ENCODE measurements at places on chromosomes 7 and 10.

- DNase-seq, result no peak
Observed at GRCh38 chr7:98907570-98907969, 29.2 kb downstream of the TRRAP start.

GRCh38 chr10:96509017-96509641 is 4.6 kb downstream of the TLL2 start:
- no peak for DNase-seq

DNA sequence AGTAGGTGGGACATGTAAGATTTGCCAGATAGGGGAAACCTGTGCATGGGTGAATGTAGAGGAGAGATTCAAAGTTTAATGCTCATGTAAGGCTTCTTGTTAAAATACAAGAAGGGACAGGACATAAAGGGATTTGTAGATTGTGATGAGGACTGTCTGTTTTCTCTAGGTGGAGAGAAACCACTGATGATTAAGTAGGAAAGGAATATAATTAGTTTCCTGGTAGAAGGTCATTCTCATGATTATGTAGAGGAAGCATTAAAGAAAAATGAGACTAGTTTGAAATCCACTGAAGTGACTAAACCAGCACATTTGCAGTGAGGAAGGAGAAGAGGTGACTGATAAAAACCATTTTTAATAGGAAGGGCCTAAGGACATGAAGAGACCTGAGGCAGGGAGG is 19.6 kb upstream of the MACC1 start:
- no peak for DNase-seq

DNA sequence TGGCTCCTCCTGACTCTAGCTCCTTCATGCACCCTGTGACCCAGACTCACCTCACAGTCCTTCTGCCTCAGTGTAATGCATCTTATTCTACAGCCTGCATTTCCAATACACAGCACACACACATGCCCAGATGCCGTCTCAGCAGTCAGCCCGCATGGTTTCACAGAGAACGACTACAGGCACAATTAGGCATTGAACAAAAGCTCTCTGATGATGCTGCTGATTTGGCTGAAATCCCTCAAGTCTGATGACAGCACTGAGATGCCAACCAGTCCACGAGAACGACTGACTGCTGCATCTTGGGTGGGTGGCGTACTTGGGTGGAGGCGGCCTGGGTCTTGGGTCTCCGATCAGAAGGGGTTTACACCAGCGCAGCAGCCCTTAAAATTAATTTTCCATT is 200.4 kb downstream of the TAX1BP1 start:
- DNase-seq, result no peak

- no peak for DNase-seq
Observed at GRCh38 chr10:98610301-98610700, 163.6 kb upstream of the HPS1 start.

DNA sequence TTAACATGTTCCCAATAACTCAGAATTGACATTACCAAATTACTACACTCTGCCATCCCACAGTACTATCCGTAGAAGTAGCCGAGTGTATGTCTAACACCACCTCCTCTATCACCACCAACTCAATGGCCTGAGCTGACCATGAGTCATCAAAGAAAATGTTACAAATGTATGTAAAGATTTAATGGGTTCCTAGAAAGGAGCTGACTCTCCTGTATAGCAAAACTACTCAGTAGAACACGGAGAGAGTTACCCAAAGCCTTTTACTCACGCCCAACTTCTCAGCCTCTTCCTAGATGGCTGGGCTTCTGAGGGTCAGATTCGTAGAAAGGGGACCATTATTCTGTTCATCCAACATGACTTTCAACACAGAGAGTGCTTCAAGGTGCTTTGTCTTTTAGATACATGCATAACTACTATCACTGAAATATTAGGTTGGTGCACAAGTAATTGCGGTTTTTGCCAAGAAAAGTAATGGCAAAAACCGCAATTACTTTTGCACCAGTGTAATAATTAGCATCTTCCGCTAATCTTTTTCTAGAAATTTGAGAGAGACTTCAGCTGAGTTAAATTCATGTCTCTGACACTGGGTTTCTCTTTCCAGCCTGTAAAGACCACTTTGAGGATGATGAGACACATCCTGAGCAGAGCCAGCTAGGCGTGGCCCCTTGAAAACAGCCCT is 24.0 kb upstream of the NANOS1 start:
- DNase-seq, result no peak

DNA sequence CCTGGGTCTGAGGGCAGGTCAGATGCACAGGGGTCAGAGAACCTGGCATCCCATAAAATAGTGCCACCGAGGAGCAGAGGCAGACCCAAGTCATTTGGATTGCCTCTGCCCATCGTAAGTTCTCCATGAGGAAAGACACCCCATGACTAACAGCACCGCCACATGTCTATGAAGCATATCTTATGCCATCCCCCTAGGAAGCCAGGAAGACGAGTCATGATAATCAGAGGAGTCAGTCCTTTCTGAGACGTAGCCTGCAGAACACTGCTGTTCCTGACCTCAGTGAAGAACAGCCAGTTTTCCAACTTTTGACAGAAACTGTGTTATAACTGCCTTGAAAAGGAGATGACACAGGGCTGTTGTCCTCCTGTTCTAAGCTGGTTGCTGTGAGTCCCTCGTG is 51.2 kb downstream of the INSYN2A start:
- DNase-seq, result no peak

DNA sequence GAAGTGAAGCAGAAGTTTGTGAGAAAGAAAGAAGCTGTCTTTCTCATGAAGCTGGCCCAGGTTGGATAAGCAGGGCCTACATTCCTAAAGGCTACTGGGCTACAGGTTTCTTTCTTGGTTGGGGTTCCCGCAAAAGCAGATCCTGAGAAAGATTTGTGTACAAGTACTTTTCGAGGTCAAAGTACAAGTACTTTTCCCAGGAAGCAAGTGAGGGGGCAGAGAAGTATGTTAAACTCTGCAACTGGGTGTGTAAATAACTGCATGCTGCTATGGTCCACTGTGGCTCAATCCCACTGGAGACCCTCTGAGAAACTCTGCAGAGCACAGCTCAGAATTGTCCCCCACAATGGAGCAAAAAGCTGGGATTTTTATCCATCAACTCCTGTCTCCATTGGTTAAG is 28.7 kb downstream of the LSM5 start:
- no peak for DNase-seq

GRCh38 chr7:134963036-134963435 is 23.3 kb upstream of the AGBL3 start:
- DNase-seq, result no peak

GRCh38 chr10:132970641-132971438 is 28.5 kb upstream of the CFAP46 start:
- no peak for DNase-seq

DNA sequence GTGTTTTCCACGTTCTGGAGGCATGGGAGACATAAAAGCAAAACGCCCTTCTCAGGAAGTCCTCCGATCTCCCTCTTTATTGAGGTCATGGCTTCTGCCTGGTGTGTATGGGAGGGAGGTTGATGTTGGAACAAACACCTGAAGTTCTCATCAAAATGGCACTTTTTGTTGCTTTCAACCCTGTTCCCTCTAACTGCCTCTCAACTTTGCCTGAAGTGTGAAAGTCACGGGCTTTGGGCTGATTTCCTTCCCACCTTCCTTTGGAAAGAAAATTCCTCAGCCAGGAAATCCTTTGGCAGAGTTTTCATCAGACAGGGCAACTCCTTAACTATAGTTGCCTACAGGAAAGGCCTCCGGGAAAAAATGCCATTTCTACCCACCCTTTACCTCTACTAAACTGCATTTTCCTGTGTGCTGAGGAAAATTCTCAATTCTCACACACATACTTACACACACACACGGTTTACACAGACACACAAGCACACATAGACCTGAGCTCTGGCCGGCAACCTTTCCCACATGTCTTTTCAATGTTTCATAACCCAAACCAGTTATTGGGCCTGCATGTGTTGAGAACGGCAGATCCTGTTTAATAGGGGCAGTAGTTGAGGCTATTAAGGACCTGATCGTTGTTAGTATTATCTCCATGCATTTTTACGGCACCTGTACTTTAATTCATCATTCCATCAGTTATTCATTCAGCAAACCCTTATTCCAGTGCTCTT is 36.4 kb downstream of the CYP17A1 start:
- no peak for DNase-seq

GRCh38 chr10:58952747-58953466 is 223.5 kb upstream of the PHYHIPL start:
- DNase-seq, result peak; percentile 17

DNA sequence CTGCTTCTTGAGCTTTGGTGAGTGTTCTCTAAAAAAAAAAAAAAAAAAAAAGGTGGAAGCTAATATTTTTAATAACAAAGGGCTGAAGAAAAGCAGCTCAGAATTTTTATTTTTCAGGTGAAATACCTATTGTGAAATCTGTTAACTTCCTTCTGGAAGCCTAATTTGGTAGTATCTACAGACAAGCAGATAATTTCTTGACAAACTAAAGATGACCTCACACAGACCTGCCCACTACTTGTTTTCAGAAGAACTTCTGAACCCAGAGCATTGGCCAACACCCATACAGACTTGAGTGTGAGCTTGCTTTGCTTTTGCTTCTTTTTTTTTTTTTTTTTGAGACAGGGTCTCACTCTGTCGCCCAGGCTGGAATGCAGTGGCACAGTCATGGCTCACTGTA is 31.2 kb downstream of the LRRC4 start:
- no peak for DNase-seq

DNA sequence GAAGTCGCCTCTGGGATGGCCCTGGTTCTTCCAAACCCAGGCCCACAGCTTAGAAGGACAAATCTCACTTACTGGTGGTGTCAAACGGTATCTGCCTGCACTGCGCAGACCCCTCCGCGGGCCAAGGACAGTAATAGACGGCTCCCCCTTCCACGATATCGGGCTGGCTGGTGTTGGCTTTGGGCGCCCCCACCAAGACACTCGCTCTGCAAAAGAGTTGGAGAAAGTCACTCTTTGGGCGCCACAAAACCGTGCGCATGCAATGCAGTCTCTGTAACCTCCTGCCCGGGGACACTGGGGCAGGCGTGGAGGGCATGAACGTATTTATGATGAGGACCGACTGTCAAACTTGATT is 1.1 kb downstream of the ITGA8 start:
- DNase-seq, result no peak

Data from DMS153 (cell line).